ENCODE measurements at places on chromosomes 1 and 21. TPM values are rescaled to one million over a fixed set of nuclear protein-coding genes. Genes with fewer than 3 reads are reported as not detected.

The TNFRSF9 gene
- 26.8 TPM for total RNA-seq

The NSL1 gene
- total RNA-seq: 39.2 TPM

The C4BPA gene
- not detected for total RNA-seq

- H3K27ac ChIP-seq: no peak overlapping the region
- DNase-seq: no peak
- H3K36me3 ChIP-seq: no peaks in the 10 kb centered on the region
Observed at GRCh38 chr1:171017426-171017825, 73.3 kb upstream of the FMO3 start.

- no peaks in the 10 kb centered on the region for H3K27me3 ChIP-seq
- no peaks in the 10 kb centered on the region for H3K36me3 ChIP-seq
- no peak overlapping the region for H3K4me3 ChIP-seq
- no peak overlapping the region for H3K27ac ChIP-seq
- H3K4me1 ChIP-seq: peaks cover 19% of the 10 kb centered on the region
- DNase-seq: peak; percentile 5
Observed at GRCh38 chr1:31799196-31799894, 16.5 kb downstream of the SPOCD1 start.

DNA sequence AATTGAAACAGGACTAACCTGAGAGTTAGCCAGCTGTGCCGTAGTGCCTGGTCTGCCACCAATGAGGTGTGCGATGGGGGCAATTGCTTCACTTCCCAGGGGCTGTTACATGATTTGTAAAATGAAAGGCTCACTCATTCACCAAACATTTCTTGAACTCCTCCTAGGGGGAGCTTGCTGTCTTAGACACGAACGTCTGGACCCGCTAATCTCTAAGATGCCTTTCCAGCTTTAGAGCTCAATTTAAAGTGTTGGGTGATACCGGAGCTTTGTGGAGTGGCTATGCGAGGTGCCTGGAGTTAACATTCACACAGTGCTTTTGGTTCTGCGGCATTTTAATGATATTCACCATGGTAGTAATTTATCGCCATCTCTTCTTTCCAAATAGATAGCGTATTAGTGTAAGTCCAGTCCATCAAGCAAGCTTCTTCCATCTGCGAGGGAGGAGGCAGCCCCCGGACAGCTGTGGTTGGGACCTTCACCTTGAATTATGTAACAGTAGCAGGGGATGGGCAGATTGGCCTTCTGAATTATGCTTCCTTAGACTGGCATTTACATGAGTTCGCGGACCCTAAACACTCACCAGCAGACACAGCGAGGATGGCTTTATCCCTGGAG lies 179.9 kb downstream of the ADSS2 start:
- H3K36me3 ChIP-seq: no peaks in the 10 kb centered on the region
- no peaks in the 10 kb centered on the region for H3K27me3 ChIP-seq
- DNase-seq: no peak
- peaks cover 9% of the 10 kb centered on the region for H3K4me1 ChIP-seq
- H3K27ac ChIP-seq: no peak overlapping the region

- H3K36me3 ChIP-seq: no peaks in the 10 kb centered on the region
- peaks cover 2% of the 10 kb centered on the region for H3K27me3 ChIP-seq
- DNase-seq: no peak
Observed at GRCh38 chr1:24018611-24019580, 38.8 kb upstream of the SRSF10 start.

- no peak overlapping the region for H3K27ac ChIP-seq
- peaks cover 16% of the 10 kb centered on the region for H3K36me3 ChIP-seq
- H3K4me1 ChIP-seq: no peaks in the 10 kb centered on the region
Observed at GRCh38 chr1:15723631-15724246, 12.3 kb upstream of the SLC25A34 start.

DNA sequence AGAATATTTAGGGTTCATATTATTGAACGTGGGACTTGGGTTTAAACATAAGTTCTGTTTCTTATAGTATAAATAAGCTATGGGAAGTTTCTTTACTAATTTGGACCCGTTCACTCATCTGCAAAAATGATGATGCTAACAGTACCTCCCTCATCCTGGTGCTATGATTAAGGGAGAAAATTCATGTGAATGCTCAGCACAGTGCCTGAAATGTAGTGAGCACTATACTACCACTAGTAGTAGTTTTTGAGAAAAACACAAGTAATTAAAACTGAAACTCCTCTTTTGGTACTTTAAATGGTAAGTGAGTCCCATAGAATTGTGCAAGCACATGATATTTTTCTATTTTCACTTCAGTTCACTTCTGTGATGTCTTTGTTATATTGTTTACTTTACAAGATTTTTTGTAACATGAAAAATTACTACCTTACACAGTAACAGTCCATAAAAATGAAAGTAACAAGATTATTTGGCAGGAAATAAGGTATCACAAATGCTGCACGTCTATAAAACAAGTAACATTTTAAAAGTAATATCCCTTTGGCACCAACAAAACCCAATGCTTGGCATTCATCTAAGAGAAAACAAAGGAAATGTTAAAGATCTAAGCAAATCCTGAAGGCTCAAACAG lies 11.3 kb upstream of the PTPRC start:
- peaks cover 20% of the 10 kb centered on the region for H3K36me3 ChIP-seq
- peak overlapping the region; percentile 52 for H3K4me3 ChIP-seq
- no peaks in the 10 kb centered on the region for H3K27me3 ChIP-seq
- peaks cover 94% of the 10 kb centered on the region for H3K4me1 ChIP-seq
- no peak for DNase-seq

- no peak overlapping the region for H3K27ac ChIP-seq
- DNase-seq: peak; percentile 5
- H3K36me3 ChIP-seq: no peaks in the 10 kb centered on the region
- H3K27me3 ChIP-seq: peaks cover 4% of the 10 kb centered on the region
Observed at GRCh38 chr1:157523774-157524493, 28.4 kb downstream of the FCRL5 start.
